Liver (tissue), 10 donors: ENCODE measurements at places on chromosomes 3 and 15.

GRCh38 chr15:48330855-48331795 is at the start of gene DUT:
TSS of gene DUT (plus strand) at chr15:48331429. CDS start at chr15:48331516, 87 bp downstream.
- peak; percentile 81 for DNase-seq

GRCh38 chr3:50154476-50154839 is 666 bp upstream of the SEMA3F start:
- no peak for DNase-seq

GRCh38 chr3:54120657-54121413 is 1.5 kb upstream of the CACNA2D3 start:
- no peak for DNase-seq

DNA sequence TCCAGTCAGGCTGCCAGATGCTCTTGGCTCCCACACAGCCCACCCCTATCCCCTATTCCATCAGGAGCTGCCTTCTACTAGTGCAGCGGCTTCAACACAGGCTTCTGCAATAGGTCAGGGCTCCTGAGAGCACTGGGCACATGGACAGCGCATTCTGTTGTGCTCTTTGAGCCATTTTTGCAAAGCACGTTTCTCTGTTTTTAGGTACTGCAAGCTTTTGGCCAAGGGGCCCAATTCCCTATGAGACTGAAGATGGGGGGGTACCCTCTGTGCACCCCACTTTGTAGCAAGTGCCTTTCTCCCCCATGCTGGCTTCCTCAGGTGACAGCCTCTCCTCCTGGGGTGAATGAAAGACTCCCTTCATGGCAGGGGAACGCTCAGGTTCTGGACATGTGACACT is 31.2 kb downstream of the CHDH start:
- no peak for DNase-seq

DNA sequence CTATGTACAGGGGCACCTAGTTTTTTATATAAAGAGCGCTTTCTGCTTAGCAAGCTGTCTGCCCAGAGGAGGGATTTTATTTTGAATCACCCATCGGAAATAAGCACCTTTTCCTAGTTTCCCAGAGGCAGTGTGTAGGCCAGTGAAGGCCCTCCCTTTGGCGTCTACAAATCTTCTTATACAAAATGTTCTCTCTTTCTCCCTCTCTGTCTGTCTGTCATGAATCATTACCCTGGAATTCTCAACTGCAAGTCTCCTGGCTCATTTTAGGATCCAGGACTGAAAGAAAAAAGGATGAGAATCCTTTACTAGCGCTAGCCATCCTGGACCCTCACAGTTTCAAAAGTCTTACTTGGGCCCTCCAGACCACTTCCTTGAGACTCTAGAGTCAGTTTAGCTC is 728.1 kb downstream of the OTOL1 start:
- DNase-seq: no peak
